ENCODE measurements at places on chromosomes 5 and 9. TPM values are rescaled to one million over a fixed set of nuclear protein-coding genes. Genes with fewer than 3 reads are reported as not detected.

The DMRT2 gene
- total RNA-seq = not detected

The ICE1 gene
- total RNA-seq = 35.5 TPM

The TRMO gene
- 29.4 TPM for total RNA-seq

The BTNL8 gene
- total RNA-seq = not detected

The PCDHGA2 gene
- total RNA-seq = 4.7 TPM

The RELL2 gene
- 2.0 TPM for total RNA-seq

The DMGDH gene
- 7.2 TPM for total RNA-seq

The GGTA1 gene
- total RNA-seq = 0.13 TPM

The INIP gene
- 32.4 TPM for total RNA-seq

The GPR150 gene
- total RNA-seq = not detected

The C1QTNF2 gene
- 1.4 TPM for total RNA-seq

The GPR151 gene
- total RNA-seq = not detected

The SUSD3 gene
- total RNA-seq = 7.2 TPM

The IL9 gene
- not detected for total RNA-seq

The KCNMB1 gene
- total RNA-seq = under 0.01 TPM

The PCDHA5 gene
- 0.13 TPM for total RNA-seq

The SHOC1 gene
- total RNA-seq = 0.11 TPM

The LRSAM1 gene
- 12.3 TPM for total RNA-seq

The QRFP gene
- total RNA-seq = not detected
